Activated naive CD8-positive, alpha-beta T cell treated with anti-CD3 and anti-CD28 coated beads, Interleukin-2, amount 50 U/mL, for 16 hours (primary cell): ENCODE measurements at places on chromosomes 1 and 21.

GRCh38 chr1:54428837-54429518, 22.8 kb upstream of the SSBP3 start:
- DNase-seq: no peak

DNA sequence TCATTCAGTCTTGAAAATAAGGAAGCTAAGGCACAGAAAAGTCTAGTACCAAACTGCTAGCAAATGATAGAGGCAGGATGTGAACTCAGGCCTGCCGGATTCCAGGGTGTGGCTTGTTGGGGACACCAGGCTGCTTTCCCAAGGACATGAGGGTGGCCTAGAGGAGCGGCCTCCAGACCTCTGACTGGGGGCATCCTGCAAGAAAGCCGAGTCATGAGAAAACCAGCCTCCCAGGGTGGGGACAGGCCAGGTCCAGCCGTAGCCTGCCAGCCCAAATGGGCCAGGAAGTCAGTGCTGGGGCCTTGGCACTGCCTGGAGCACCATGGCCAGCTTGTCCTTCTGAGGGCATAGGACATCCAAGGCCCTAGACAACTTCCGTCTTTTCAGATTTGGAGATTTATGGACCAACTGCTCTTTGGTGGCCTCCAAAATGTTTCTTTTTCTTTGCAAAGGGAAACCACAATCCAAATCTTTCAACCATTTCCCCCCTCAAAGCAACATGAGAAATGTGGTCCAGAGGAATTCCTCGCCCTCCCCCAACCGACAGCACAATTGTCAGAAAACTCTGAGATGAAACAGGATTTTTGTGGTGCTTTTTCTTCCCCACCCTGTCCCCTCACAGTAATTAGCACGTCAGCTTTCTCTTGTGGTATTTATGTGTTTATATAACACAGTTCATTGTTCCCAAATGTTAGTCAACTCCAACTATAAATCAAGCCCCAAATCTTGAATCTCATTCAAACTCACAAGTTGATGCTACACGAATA, 212.3 kb downstream of the KAZN start:
- DNase-seq: no peak

GRCh38 chr1:53619367-53620060, 119.5 kb downstream of the GLIS1 start:
- DNase-seq: no peak

- DNase-seq: no peak
Measured at GRCh38 chr1:179529482-179530195, 46.1 kb downstream of the NPHS2 start.

GRCh38 chr1:170204121-170204520, 58.4 kb downstream of the NTMT2 start:
- no peak for DNase-seq

- DNase-seq: no peak
Measured at GRCh38 chr1:240090014-240090413, 1.7 kb upstream of the FMN2 start.

GRCh38 chr1:184590163-184590750, 164.4 kb downstream of the EDEM3 start:
- no peak for DNase-seq

DNA sequence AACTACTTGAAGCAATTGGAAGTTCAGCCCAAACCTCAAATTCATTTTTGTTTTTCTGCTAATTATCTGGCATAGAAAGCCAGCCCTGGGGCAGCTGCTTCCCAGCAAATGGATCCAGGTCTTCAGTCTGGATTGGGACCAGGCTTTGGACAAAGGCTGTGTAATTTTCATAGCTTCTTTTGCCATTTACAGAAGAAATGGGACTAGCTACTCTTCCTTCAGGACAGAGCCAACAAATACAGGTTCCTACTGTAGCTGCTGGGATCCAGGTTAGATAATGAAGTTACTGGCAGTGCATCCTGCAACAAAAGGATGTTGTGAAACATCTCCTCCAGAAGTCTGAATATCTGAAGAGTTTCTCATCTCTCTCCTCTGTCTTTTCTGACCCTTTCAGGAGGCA, 171.5 kb upstream of the CAMK1G start:
- no peak for DNase-seq

DNA sequence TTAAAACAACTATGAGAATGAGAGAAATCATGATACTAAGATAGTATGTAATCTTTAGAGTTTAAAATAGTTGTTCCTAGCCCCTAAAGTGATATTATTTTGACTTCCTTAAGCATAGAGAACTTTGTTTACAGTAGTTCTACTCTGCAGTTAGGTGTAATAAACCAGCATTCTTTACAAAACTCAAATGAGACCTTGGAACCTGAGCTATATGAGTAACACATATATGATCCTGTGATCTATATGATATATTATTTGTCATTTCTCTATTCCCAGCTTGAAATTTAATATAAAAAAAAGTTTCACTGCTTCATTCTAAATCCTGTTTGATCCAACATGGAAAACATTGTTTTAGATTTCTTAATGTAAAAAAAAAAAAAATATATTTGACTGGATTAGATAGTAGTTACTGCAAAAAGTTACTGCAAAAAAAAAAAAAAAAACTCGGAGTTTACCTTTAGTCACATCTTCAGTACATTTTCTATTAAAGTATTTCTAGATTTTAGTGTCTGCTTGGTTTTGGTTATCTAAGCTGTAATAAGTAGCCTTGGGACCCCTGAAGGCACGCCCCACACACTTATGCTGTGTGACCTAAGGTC, 463.8 kb downstream of the USP25 start:
- no peak for DNase-seq

DNA sequence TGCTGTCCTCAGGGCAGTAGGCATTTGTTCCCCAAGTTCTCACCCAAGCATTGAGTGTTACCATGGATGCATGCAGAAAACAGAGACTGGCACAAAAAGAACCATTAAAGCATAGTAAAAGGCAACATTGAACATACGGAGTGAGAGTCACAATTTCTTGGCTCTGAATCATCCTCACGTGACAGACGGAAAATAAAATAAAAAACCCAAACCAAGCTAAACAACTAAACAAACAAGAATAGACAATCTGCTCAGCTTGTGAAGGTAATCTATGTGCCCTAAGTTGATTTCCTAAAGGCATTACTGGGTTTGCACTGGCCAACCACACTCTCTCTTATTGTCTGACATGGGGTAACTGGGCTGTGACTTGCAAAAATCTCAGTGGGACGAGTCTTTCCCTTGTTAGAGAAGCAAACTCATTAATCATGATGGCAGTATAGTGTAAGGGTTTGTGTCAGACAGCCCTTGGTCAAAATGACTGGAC, 306.0 kb downstream of the ASTN1 start:
- no peak for DNase-seq

GRCh38 chr1:107692580-107693345, 272.2 kb downstream of the VAV3 start:
- no peak for DNase-seq

- DNase-seq: no peak
Measured at GRCh38 chr21:41234569-41234968, 66.6 kb downstream of the BACE2 start.

- no peak for DNase-seq
Measured at GRCh38 chr1:39996396-39997004, 41.6 kb downstream of the MFSD2A start.

DNA sequence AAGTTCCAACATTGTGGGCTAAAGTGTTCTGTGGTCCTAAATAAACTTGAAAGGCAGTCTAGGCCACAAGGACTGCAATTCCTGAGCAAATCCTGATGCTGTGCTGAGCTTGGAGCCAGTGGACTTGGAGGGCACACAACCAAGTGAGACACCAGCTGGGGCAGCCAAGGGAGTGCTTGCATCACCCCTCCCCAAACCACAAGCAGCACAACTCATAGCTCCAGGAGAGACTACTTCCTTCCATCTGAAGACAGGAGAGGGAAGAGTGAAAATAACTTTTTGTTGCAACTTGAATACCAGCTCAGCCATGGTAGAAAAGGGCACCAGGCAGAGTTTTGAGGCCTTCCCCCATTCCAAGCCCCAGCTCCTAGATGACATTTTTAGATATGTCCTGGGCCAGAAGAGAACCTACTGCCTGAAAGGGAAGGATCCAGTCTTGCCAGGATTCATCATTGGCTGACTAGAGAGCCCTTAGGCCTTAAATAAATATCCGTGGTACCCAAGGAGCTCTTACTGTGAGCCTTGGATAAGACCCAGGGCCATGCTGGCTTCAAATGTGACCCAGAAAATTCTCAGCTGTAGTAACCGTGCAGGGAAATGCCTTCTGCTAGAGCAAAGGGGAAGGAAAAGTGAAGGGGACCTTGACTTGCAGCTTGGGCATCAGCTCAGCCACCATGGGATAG, 35.4 kb upstream of the LRRC8B start:
- DNase-seq: no peak

DNA sequence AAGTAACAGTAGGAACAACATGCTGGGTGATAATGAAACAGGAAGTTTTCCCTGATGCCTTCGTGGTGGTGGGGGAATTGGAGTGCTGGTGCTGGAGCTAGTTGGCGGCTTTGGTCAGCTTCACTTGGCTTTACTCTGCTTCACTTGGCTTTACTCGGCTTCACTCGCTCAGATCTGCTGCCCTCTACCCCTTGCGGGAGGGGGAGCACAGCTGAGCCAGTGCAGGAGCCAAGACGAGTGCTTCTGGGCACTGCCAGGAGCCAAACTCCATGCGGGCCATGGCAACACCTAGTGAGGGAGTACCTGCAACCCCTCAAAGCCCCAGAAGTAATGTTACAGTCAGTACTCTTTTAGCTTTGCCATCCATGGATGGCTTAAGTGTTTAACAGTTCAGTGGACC, 10.6 kb upstream of the PRKACB start:
- DNase-seq: no peak

- DNase-seq: no peak
Measured at GRCh38 chr1:4075436-4076225, 175.6 kb upstream of the C1orf174 start.

- no peak for DNase-seq
Measured at GRCh38 chr1:101605878-101606277, 369.1 kb downstream of the S1PR1 start.

DNA sequence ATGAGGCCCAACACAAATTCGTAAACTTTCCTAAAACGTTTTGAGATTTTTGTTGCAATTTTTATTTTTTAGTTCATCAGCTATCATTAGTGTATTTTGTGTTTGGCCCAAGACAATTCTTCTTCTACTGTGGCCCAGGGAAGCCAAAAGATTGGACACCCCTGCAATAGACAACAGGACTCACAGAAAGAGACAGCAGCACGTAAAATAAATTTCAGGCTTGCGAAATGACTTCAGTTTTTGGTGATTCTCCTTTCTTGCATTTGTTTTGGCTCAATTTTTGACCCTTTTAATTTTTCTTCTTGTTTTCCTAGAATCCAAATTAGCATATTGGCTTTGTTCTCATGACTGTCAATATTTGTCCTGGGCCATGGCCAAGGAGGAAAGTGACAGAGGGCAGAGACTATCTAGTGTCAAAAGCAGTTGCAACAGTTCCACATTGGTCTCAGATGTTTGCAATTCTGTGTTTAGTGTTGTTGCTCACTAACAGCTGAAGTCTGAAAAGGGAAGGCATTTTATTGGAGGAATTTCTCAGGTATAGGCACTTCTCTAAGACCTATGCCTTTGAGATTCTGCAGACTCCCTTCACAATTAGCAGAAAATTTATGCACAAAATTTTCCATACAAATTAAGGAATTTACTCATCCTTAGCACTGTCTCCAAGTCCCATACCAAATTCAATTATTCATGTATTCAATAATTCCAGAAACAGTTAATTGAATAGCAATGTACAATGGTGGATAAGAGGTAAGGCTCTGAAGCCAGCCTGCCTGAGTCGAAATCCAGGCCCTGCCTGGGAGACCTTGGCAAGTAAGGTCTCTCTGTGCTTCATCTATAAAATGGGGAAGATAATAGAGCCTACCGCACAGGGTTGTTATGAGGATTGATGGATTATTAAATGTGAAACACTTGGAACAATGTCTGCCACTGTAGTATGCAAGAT, 160.9 kb upstream of the IVNS1ABP start:
- DNase-seq: no peak

GRCh38 chr1:152109998-152110294, 5.3 kb downstream of the TCHH start:
- no peak for DNase-seq

DNA sequence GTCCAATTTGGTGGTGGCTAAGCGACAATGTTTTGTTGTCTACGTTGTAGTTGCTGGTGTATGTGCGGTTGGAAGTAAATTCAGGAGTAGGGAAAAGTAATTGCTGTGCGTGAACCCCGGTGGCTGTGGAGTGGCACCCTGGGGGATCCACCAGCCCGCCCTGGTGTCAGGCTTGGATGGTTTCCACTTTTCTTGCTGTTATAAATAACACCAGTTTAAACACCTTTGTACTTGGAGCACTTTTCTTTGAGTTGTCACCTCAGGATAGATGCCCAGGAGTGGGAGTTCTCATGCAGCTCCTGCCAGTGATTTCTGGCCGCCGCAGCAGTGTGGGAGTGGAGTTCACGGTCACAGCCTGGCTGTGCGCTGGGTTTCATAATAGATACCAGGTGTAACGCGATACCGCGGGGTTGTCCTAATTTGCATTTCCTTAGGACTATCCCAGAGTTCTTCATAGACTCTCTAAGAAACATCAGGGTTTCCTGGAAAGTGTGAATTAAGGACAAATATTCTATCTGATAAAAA, 12.8 kb upstream of the TMEM200B start:
- DNase-seq: no peak

GRCh38 chr21:31386006-31386405, 41.9 kb upstream of the TIAM1 start:
- DNase-seq: no peak

GRCh38 chr1:47179988-47180563, 9.8 kb downstream of the PDZK1IP1 start:
- DNase-seq: no peak

- DNase-seq: no peak
Measured at GRCh38 chr21:38376693-38377092, 119.9 kb downstream of the KCNJ15 start.

GRCh38 chr1:214615871-214616270, 12.9 kb downstream of the CENPF start:
- no peak for DNase-seq

DNA sequence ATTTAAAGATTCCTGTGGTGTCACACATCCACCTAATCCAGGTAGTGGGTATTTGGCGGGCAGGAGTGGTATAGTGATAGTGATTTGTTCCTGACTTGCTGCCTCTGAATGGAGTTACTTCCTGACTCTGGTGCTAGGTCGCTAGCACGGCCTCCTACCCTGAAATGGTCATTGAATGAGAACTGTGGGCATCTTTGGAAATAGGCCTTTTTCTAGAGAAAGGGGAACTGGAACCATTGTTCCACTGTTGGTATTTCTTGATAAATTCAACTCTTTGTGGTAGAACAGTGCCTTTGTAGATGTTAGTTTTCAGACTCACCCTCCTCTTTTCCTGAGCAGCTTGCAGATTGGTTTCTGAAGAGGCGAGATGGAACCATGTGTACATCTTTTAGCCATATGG, 1.5 kb downstream of the QSOX1 start:
- DNase-seq: no peak

DNA sequence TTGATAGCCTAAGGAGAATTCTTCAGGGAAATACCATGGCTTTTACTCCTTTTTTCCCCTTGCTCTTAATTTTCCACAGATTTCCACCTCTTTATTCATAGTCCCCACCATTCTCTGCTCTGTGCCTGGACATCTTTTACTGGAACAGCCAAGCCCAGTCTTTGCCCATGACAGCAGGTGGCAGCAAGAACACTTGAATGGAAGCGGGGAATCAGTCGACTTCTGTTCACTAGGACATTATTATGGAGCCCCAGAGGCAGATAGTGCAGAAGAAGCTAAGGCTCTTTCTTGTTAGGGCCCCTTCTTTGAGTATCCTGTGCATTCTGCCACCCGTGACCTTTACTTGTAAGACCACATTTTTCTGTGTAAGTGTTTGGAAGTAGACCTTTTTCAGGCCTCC, 6.3 kb downstream of the OR14I1 start:
- no peak for DNase-seq

GRCh38 chr1:71693581-71693980, 588.8 kb downstream of the NEGR1 start:
- no peak for DNase-seq

GRCh38 chr21:19683492-19683891, 1279.9 kb upstream of the TMPRSS15 start:
- no peak for DNase-seq
